ENCODE measurements at places on chromosomes 3 and 15.
A peak's percentile ranks its signal among the peaks of the same experiment; 100 is the strongest.

DNA sequence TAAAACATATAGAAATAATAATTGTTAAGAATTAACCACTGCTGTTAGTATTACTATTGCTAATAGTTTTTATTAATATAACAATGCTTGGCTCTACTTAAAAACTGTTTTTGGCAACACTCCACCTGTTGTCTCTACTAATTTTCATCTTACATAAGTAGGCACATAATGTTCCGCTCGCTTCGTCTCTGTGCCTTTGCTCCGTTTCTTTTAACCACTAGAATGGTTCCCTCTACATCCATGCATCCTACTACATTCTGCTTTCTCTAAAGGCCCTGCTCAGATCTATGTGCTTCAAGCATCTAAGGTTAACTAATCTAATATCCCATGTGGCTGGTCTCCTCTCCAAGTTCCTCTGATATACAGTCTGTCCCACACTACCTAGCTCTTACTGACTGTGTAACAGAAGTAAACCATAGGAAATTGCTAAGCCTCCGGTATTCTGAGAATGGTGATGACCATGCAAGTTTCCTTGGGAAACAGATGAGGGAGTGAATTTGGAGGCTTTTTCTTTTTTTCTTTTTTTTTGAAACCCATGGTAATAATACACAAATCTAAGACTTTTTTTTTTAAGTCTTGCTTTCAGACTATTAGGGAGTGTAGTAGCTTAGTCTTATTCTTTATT lies 138.3 kb downstream of the P3H2 start:
- no peak for DNase-seq

DNA sequence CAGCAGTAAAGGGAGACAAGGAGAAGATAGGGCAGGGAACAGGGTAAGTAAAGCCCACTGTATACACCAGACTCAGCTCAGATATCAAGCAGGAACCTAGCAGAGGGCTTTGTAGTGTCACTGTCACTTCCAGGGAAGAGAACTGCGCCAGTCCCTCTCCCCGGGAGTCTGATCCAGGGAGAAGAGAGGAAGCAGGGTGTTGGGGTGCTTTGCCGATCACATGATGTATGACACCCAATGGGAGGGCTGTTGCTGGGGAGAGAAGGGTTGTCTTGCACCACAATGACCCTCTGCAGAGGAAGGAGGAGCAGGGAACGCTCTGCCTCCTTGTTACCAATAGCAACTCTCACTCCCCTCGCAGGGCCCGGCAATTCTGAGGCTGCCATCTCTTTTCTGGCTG lies 147.2 kb upstream of the SLC2A2 start:
- no peak for DNase-seq

DNA sequence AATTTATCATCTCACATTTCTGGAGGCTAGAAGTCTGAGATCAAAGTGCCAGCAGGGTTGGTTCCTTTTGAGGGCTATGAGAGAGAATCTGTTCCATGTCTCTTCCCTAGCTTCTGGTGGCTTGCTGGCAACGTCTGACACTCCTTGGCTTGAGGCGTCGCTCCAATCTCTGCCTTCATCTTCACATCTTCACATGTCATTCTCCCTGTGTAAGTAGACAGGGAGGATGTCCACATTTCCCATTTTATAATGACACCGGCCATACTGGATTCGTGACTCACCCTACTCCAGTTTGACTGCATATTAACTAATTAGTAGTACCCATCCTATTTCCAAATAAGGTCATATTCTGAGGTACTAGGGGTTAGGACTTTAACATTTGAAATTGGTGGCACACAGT lies 17.5 kb upstream of the ARHGAP31 start:
- DNase-seq, result no peak

- peak; percentile 25 for DNase-seq
Observed at GRCh38 chr15:90002428-90002844, 1.3 kb downstream of the ZNF710 start.

DNA sequence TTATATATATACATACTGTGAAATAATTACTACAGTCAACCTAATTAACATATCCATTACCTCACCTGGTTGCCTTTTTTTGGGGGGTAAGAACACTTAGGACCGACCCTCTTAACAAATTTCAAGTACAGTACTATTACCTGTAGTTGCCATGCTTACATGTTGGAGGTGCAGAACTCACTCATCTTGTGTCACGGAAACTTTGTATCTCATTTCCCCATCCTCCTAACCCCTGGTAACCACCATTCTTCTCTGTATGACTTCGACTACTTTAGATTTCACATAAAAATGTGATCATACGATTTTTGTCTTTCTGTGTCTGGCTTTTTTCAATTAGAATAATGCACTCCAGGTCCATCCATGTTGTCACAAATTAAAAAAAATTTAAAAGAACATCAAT lies 55.5 kb upstream of the MELTF start:
- no peak for DNase-seq

DNA sequence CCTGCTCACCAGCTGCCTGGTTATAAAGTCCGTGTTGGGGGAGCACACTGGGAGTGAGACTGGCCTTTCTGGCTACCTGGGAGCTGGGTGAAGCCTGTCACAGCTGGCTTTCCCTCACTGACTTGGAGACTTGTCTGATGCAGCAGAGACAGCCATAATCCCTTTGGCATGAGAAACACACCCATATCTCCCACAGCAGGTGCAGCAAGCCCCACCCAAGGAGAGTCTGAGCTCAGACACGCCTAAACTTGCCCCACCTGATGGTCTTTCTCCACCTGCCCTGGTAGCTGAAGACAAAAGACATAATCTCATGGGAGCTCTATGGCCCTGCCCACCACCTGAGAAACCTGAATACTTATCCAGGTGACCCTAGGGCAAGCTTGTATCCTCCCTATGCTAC lies 54.8 kb downstream of the NMD3 start:
- no peak for DNase-seq

DNA sequence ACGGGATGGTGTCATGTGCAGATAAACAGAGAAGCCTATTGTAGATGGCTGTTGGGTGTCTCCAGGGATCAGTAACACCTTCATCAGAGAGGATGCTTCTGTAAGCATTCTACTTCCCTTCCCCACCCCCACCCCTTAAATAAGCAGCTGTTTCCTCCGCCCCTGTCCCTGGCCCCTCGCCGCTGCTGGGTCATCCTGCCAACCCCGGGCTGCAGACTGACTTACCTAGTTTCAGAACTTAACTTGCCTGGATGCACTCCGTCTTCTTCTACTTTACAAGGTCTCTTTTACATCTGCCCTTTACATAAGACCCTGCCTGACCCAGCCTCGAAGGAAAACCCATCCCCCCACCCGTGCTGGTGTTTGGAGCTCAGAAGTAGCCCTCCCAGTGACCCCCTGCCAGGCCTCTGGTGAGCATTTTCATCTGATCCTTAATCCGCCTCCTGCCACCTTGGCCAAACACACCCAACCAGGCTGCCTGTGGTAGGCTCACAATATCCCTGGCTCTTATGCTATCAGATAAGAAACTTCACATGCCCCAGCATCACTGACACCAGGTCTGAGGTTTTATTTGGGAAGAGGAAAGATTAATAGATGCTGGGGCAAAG lies 103.0 kb upstream of the HES1 start:
- DNase-seq, result no peak
